ENCODE measurements at places on chromosomes 7 and 10.

- DNase-seq, result no peak
Measured at GRCh38 chr10:86165666-86166065, 200.9 kb downstream of the GRID1 start.

DNA sequence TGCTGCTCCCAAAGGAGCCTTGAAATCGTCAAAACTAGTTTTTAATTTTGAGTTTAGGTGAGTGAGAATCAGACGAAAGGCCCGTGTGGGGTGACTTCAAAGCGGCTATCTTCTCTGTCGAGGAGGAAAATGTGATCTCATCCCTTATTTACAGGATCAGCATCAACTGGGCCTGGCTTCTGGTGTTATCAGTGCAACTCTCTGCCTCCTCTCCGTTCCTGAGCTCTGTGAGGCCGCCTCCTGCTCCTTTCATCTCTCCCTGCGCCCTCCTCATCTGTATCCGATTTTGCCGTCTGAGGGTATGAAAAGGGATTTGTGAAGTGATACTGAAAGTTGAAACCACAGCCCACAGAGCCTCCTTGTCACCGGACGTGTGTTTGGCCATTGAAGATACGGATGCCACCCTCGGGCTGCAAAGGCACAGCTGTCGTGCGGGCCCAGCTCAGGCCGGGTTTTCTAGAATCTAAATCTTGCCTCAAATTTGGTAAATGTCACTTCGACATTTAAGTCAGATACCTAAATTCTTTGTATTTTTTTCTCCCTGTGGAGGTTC lies 408.7 kb upstream of the ADARB2 start:
- no peak for DNase-seq

DNA sequence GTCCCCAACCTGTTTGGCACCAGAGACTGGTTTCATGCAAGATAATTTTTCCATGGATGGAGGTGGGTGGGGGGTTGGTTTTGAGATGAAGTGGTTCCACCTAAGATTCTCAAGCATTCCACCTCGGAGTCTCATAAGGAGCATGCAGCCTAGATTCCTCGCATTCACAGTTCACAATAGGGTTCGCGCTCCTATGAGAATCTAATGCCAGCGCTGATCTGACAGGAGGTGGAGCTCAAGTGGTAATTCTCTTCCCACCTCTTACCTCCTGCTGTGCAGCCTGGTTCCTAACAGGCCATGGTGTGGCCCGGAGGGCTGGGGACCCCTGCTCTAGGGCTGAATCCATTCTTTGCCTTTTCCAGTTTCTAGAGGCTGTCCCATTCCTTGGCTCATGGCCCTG lies 19.1 kb upstream of the CDK1 start:
- DNase-seq, result no peak

DNA sequence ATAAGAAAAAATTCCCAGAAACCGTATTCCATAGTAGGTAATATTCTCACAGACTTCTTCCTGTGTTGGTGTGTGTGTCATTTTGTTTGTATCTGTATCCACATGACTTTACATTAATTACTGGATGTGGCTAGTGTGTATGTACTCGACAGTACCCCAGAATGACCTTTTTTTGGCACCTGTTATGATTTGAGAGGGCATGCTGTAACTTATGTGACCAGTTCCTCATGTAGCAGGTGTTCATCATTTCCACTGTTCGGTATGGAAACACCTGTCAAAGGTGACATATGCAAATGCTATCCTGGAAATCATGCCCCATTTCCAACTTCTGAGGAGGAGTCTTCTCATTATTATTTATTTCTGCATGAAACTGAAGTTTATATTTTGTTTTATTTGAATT lies 89.3 kb downstream of the ZMYND11 start:
- no peak for DNase-seq

DNA sequence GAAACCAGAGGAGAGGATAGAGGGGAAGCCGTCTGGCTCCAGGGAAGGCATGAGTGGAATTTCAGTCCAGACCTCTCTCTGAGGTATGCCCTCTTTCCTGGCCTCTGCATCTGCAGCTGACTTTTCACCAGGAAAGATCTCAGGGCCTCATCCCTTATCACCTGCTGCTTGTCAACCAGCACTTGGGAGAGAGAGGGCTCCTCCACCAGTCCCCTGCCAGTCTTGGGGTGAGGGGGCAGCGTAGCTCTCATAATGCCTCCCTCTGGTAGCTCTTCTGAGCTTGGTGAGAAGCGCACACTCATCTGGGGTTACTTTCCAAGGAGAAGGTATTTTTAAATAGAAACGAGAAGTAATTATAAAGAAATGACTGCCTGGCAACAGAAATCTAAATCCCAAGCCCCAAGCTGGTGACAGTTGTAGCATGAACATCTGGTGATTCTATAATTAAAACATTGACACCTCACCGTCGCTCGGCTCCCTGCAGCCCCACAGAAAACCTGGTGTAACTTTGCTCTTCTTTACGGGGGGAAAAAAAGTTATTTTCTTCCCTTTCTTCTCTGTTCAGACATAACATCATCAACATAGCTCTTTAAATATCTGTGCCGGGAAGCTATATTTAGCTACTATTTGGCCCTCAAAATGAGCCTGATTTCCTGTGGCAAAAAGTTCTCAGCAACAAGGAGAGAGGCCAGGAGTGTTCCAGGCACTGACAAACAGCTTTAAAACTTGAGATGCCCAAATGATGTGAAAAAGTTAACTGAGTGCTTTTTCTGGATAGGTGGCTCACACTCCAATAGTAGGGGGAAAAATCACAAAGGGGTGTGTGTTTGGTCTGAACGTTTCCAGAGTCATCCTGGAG lies 26.9 kb downstream of the HIP1 start:
- peak; percentile 89 for DNase-seq

GRCh38 chr7:418636-419280 lies 100.9 kb downstream of the PDGFA start:
- DNase-seq, result no peak

- DNase-seq, result peak; percentile 23
Measured at GRCh38 chr7:100568896-100569844, 4.5 kb downstream of the SAP25 start.

GRCh38 chr10:7626283-7626682 lies 40.5 kb downstream of the ITIH5 start:
- no peak for DNase-seq

GRCh38 chr10:72025400-72025799 lies 61.2 kb downstream of the CHST3 start:
- no peak for DNase-seq

DNA sequence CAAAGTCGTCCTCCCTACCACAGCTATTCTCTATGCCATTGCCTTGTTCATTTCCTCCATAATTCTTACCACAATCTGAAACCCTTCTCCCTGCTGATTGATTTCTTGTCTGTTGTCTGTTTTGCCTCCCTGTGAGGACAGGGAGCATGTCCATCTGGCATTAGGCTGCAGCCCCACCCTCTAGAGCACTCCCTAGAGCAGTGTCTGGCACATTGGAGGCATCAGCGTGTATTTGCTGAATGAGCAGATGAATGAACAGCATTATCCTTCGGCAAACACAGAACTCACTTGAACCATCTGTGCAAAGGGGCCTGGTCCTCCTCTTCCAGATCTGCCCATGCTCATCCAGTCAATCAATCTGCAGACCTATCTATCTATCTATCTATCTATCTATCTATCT lies 5.1 kb upstream of the DMBT1 start:
- no peak for DNase-seq

DNA sequence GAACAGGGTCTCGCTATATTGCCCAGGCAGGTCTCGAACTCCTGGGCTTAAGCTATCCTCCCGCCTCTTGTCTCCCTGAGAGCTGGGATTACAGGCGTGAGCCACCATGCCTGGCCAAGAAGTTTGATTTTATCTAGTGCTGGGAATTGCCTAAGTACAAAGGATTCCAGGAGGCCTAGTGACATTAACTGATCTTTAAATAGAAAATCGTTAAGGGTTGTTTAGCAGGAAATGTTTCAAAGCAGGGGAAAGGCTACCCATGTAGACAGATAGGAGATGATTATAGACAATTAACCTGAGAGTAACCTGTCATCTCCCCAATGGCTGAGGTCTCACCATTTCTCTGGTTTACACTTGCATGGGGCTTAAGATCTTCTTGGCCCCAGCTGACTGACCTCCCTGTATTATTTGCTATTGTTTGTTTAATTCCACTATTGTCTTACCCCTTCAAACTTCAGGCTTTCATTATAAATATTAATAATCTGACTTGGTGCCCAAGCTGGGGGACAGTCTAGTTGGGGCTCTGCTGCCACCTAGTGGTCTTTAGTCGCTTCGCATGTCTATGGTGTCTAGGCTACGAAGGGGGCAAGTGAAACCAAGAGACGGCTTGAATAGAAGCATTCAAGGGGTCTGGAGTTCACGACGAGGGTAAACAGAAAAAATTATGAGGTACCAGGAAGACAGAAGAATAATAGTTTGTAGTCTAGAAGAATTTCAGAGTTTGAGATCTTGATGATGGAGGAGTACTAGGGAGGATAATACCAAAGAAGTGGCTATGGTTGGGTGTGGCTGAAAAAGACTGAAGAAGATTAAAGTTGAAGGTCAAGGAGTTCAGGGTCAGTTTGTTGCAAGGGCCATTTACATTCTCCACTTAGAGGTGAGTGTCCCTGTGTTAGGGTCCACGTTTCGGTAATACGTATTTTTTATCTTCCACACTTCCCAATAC lies 40.4 kb upstream of the BPGM start:
- peak; percentile 55 for DNase-seq

- no peak for DNase-seq
Measured at GRCh38 chr10:3911713-3912442, 126.9 kb upstream of the KLF6 start.

GRCh38 chr10:19713800-19714525 lies 102.3 kb upstream of the PLXDC2 start:
- no peak for DNase-seq

GRCh38 chr7:55550841-55551537 lies 21.3 kb downstream of the VOPP1 start:
- no peak for DNase-seq

GRCh38 chr7:121960678-121961077 lies 87.7 kb downstream of the PTPRZ1 start:
- no peak for DNase-seq

DNA sequence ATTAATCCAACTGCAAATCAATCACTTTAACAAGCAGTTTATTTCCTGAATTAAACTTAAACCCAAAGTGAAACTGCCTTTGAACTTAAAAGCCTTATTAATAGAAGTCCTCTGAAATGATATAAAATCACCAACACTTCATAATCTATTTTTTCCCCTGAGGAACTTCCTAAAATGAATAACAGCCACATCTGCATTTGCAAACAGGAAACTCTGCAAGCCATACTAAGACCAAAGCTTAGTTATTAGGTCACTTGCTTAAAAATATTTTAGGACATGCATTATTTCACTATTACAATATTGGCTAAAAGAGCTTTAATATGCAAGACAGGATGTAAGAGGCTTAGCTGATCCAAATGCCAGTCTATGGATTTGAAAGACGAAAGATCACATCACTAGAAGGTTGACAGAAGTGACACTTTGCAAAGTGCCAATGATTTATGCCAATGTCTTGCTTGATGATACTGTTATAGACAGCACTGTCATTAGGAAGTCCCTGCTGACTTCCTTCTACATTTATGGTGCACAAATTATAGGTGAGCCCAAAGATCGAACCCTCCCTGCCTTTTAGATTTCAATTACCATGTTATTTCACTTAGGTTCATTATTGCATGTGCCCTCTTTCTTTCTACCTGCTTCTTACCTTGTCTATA lies 99.9 kb upstream of the SKAP2 start:
- no peak for DNase-seq

DNA sequence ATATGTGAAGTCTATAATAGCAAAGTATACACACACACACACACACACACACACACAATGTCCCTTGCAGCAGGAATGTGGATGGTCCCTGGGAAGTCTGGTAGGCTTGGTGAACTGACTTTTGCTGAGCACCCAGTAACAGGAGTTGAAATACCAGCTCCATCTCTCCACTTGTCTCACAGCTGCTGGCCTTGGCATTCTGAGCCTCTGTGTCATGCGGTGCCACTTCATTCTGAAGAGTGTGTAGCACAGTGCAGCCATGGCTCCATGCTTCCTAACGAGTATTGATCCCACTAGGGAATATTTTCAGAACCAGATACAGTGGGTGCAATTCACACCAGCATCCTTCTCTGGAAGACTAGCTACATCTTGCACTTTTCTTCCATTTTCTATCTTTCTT lies 192.4 kb downstream of the ADARB2 start:
- DNase-seq, result no peak

- no peak for DNase-seq
Measured at GRCh38 chr10:66283064-66283463, 642.8 kb upstream of the LRRTM3 start.

GRCh38 chr10:68997211-68997610 lies 8.6 kb downstream of the KIFBP start:
- DNase-seq, result no peak

- peak; percentile 20 for DNase-seq
Measured at GRCh38 chr10:30639946-30640786, 10.6 kb upstream of the LYZL2 start.

DNA sequence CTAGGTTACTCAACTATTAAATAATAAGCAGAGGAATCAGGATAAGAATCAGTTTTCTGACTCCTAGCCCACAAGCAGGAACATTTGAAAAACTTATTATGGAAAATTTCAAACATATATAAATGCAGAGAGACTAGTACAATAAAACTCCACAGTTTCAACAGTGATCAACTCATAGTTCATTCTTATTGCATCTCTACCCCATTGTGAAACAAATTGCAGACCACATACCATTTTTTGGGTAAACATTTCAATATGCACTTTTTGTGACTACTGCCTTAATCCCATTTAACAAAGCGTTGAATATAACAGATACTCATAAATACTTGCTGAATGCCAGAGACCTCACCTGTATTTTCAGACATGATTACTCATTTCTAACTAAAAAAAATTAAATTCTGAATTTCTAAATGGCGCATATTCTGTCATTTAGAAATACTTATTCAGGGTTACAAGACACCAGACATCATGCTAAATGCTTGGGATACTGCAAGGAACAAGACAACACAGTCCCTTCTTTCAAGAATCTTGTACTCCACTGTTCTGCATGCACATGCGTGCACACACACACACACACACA lies 11.4 kb downstream of the CDK6 start:
- no peak for DNase-seq

DNA sequence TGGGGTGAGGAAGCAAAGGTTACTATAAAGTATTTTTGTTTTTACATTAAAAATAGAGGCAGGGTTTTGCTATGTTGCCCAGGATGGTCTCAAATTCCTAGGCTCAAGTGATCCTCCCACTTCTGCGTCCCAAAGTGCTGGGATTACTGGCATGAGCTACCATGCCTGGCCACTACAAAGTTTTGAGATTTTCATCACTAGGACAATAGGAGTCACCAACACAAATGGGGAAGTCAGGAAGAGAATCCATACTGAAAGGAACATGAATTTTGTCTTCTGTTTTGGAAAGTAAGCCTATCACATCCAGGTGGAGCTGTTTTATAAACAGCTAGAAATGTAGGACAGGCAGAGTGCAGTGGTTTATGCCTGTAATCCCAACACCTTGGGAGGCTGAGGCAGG lies 20.0 kb upstream of the CAPZA2 start:
- no peak for DNase-seq

- no peak for DNase-seq
Measured at GRCh38 chr7:100247152-100247757, 27.5 kb downstream of the PVRIG start.
